Activated naive CD4-positive, alpha-beta T cell treated with anti-CD3 and anti-CD28 coated beads, Interleukin-2, amount 50 U/mL, for 72 hours (primary cell): ENCODE measurements at places on chromosomes 5 and 9. TPM values are rescaled to one million over a fixed set of nuclear protein-coding genes. Genes with fewer than 3 reads are reported as not detected.

GRCh38 chr5:14064841-14065240, 78.3 kb upstream of the TRIO start:
- DNase-seq: no peak

DNA sequence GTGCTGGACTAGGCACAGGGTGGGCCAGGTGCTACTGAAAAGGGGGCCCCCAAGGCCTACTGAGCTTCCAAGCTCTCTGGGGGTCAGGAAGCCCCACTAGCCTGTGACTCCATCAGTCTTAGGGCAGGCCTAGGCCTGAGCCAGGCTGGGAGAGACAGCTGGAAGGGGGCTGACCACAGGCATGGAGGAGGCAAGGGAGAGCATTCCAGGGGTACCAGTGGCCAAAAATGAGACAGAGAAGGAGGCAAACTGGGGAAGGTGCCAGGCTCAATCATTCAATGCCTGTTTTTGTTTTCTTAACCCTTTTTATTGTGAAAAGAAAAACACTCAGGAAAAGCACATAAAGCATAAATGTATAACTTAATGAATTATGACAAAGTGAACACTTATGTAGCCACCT, 26.2 kb upstream of the TCF7 start:
- no peak for DNase-seq

IFNA13 gene
- not detected for total RNA-seq

KCNIP1 gene
- total RNA-seq: not detected

DNA sequence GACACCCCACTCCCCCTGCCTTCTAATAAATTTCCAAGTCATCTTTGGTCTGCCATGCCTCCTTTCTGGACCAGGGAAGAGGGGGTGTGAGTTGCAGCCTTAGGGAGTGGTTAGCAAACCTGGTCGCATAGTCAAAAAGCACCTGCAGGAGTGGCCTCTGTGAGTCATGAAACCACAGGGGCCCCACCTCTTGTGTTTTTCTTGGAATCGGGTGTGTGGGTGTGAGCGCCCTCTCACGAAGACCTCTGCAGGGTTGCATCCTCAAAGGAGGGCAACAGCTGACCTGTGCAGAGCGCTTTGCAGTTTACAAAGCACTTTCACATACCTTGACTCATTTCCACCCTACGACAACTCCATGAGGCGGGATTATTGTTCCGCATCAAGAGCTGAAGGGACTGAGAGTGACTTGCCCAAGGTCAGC, 36.8 kb upstream of the TEX48 start:
- peak; percentile 96 for DNase-seq

GRCh38 chr5:120463991-120464626, at the start of gene PRR16:
Gene PRR16, plus strand, starts transcription at chr5:120464300.
- DNase-seq: peak; percentile 14

DNA sequence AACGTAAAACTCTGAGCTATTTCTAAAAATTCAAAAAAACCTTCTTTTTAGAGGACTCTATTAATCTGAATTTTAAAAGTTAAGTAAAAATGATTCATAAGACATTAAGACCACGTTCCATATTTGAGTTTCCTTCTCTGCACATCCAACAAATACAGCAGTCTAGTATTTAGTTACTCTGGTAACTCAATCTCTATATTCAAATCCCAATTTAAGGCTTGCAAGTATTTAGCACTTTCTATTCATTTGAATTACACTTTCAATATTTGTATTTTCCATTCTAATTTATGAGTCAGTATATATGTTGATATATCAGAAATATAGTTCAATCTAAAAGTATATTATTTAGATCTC, 17.7 kb downstream of the RFX3 start:
- no peak for DNase-seq

DNA sequence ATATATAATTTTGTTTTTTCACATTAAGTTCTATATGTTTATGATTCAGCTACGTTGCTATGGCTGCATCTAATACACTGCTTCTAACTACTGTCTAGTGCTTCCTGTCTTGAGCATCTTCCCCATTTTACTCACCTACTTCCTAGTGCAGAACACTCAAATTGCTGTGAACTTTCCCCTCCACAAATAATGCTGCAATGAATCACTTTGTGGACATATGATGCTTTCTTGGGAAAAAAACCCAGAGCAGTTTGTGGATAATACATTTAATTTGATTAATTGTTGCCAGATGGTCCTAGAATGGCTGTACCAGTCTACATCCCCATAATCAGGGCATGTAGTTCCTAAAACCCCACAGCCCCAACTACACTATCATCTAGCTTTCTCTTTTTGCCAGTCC, 18.5 kb downstream of the CD180 start:
- DNase-seq: no peak

CENPK gene
- total RNA-seq: 78.3 TPM

CHMP5 gene
- 115 TPM for total RNA-seq

- DNase-seq: no peak
These were observed 51.8 kb upstream of the TLE1 start for GRCh38 chr9:81741103-81741502.

ALDH1A1 gene
- total RNA-seq: 0.11 TPM

DNA sequence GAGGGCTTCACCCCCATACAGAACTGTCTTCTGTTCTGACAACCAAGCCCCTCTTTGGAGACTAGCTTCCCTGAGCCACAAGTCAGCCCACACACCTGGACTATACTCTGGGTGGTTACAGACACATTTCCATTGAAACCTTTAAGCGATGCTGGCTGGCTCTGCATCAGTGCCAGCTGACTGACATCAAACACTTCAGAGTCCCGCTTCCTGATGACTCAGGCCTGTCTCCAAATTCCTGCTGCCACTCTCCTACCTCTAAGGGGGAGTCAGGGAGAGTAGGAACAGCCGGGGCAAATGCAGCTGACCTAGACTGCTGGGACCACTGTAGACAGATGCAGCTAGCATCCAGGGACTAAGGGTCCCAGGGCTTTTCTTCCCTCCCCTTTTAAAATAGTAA, 59.4 kb downstream of the SIL1 start:
- DNase-seq: no peak

ST6GALNAC4 gene
- total RNA-seq: 24.5 TPM

DNA sequence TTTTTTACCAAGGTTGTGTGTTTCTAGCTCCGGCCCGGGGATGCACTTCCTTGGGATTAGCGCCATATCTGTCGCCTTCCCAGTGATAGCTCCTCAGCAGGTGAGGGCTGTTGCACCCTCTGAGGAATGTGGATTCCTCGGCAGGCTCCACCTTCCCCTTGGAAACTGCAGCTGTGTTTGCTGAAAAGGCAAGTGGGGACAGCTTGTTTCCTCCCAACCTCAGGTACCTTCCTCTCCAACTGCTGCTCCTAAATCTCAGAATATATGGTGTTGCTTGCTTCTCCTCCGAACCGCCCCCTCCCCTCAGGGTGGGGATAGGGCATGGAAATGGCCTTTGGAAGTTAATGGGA, 1.3 kb downstream of the SLC1A1 start:
- DNase-seq: no peak

DNA sequence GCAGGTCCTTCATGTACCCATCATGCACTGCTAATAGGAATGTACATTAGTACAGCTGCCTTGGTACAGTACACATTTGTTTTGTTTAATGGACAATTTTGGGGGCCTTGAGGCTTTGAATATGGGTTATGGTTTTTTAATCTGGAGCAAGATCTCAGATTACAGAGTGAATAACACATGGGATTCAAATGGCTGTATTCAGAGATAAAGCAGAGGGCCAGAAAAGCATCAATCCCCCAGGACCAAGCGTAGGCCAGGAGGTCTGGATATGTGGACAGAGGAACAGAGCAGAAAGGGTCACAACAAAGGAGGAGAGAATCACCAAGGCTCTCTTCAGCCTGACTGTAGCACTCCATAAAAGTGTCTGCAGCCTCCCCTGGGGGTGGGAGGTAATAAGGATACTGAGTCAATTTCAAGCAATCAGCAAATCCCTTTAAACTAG, 47.7 kb upstream of the STK32A start:
- DNase-seq: no peak
